ENCODE measurements at places on chromosomes 6 and 20.

- no peak for DNase-seq
Observed at GRCh38 chr6:20350215-20350614, 51.5 kb upstream of the E2F3 start.

- DNase-seq: no peak
Observed at GRCh38 chr6:61809004-61809595, 476.9 kb downstream of the KHDRBS2 start.

- DNase-seq: no peak
Observed at GRCh38 chr20:47370850-47371782, 14.6 kb upstream of the ZMYND8 start.

GRCh38 chr20:36466089-36466488, 75.2 kb upstream of the MYL9 start:
- no peak for DNase-seq

DNA sequence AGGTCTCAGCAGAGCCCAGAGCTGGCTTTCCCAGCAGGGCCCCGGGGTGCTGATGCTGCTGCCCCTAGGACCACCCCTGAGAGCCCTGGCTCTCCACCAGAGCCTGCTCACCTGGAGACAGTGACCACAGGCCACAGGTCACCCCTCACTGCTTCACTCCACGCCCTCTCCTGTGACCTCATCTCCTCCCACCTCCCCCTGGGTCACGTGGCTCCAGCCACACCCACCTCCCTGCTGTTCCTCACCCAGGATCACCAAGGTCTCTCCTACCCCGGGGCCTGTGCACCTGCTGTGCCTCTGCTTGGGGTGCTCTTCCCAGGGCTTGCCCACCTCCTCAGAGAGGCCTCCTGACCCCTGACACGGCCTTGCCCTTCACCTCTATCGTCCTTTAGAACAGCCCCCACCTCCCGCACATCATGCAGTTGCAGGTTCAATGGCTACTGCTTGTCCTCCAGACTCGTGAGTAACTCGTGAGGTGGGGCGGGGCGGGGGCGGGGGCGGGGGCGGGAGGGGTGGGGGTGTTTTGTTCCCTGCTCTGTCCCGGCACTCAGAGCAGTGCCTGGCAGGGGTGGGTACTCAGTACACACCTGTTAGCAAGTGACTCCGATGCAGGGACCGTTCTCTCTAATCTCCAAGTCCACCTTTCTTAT, 468.0 kb downstream of the PREX1 start:
- no peak for DNase-seq

DNA sequence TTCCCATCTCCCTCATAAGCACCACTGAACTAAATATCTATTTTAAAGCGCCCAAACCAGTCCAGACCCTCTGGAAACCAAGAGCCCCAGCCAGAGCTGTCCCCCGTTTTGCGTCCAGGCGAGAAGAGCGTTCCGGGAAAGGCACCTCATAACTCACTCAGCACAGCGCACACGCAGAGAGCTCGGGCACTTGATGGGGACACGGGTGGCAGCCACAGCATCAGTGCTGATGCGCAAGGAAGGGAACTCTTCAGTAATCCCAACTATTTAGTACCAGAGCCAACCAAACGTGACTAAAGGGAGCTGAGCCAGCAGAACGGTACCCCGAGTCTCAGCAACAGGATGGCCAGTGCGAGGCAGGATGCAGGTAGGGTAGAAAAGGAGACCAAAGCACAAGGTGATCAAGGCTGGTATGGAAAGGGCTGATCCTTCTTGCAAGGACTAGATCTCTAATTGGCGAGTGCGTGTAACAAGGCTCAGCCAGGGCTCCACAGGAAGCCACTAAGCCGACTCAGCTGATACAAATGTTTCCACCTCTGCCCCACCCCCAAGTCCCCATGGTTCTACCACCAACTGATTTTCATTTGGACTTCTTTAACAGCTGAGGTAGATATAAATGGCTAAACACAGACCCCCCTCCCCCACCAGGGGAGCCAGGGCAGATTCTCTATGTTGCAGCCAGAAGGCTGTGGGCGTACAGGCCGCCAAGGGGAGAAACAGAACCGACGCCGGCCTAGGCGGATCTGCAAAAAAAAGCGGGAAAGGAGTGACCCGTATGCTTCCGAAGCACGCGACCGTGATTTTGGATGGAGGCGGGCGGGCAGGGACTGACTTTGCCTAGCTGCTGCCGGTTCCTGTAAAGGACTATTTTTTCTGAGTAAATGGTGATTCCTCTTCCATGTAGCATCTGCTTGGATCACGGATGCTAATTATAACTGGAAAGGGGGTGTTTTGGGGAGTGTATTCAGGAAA, 183.5 kb upstream of the COL21A1 start:
- DNase-seq: no peak

- DNase-seq: no peak
Observed at GRCh38 chr20:17651129-17651759, 30.8 kb downstream of the RRBP1 start.

DNA sequence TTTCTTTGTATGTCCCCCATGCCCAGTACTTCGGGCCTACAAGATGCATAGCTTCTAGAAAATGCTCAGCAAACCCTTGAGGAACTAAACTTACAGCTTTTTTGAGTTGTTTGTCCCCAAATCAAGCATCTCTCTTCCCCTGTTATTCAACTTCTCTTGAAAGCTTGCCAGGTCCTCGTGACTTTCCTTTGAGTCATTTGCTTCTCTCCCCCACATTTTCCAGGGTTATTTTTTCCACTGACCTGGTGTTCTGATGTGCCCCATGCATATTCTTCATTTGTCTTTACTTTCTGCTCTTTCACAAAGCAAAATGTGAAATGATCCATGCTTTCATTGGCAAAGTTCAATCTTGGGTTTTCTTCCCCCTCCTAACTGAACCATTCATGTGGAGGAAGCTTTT, 204.8 kb downstream of the TFAP2A start:
- no peak for DNase-seq

DNA sequence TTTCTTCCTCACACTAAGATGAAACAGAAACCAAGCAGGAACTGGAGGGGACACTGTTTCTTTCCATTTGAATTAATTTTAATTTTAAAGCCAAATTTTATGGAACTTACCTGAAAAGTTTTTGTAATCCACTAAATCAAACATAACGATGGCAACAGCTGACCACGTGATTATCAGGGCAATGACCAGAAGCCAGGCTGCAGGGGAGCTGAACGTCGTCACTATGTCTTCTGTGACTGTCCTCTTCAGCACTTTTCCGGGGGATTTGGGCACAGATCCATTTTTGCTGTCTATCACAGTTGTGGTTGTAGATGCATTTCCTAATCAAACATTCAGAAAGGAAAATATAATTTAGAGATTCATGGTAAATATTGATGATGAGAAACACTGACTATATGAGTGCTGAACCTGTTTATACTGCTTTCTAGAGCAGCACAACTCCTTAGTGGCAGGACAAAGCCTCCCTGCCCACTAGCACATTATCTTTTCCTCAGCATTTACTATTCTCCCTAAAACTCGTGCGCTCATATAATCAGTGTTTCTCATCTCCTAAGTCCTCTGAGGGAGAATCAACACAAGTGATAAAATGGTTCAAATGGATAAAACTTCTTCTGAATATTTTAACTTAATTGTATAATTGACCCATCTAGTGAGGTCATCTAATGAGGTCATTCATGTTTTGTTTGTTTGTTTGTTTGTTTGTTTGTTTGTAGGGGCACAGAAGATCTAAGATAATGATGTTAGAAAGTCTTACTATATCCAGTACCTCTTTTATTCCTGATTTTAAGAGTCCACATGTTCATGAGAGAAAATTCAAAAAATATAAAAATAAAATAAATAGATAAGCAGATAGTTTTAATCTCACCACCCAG, 65.7 kb downstream of the TRDN start:
- no peak for DNase-seq

GRCh38 chr6:133767357-133767970, 121.4 kb upstream of the TCF21 start:
- no peak for DNase-seq

DNA sequence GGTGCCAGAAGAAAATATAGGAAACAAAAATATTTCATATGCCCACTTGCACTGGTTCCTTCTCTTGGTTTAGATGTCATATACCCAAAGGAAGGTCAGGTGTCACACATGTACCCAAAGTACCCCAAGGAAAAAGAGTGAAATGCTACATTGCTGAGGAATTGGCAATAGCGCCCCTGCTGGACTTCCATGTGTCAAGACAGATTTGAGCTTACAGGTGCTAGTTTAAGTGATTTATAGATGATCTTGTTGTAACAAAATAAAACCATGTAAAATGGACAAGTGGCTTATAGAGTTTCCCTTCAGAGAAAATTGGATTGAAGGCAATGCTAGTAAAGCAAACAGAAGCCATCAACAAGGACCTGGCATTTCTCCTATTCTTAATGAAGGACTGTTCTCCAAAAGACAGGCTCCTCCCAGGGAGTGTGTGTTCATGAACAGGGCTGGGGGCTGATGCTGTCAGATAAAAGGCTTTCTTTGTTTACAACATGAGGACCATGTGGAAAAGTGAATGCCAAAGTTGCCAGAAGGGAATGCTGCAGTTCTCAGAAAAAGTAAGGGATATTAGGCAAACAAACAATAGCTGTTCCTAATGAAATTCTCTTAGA, 64.3 kb upstream of the PAK5 start:
- no peak for DNase-seq

Data from stimulated activated CD4-positive, alpha-beta T cell treated with anti-CD3 and anti-CD28 coated beads, TNF-alpha, amount 100 ng/mL, for 24 hours (primary cell).